ENCODE measurements at places on chromosomes 3 and 15.

- no peak for DNase-seq
Measured at GRCh38 chr15:99365242-99365641, 114.0 kb downstream of the LRRC28 start.

GRCh38 chr3:58325525-58325992, 7.1 kb upstream of the PXK start:
- DNase-seq: no peak

DNA sequence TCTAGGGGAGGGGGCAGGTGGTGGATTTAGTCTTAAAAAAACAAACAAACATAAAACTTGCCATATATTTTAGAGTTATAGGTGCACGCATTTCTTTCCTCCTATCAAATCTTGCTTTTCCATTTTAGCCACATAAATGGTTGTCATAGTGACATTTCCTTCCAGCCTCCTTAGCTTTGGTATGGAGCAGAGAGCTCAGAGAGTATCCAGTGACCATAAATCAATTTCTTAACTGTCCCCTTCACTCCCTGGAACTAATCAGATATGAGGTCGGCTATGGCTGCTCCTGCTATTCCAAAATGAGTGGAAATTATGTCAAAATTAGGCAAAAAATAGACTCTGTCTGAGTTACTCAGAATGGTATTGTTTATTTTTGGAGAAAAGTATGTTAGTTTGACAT, 164.5 kb downstream of the EBLN2 start:
- DNase-seq: no peak

DNA sequence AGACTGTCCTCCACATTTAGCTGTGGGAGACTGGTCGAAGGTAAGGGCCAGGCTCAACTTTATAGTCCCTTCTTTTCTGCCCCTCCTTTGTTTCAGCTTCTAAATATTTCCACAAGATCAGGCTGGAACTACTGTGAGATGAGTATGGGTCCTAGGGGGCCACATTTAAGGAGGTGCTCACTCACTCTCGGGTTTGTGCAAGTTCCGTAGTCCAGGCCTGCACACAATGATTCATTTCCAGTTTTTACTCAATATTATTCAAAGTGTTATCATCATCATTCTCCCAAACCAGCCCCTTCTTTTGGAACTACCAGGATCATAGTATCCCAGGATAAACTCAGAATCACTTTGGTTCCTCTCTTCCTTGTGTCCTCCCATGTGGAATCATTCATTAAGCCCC, 289.1 kb downstream of the ADAMTSL3 start:
- DNase-seq: no peak

DNA sequence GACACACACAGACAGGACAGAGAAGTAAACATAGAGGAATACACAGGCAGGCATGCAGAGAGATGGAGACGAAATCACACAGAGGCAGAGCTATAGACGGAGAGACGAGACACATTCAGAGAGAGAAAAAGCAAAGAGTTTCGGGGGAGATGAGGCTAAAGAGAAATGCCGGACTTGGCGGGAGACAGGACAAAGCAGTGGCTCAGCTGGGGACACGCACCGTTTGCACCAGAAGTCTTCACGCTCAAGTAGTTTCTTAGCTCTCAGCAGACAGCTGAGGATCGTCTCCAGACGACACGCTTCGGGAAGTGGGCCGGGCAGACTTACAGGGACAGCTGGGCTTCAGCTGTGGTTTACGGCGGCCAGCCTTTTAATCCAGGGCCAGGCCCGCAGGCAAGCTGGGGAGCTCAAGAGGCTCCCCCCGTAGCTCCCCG, 56.2 kb upstream of the DLG1 start:
- DNase-seq: no peak

DNA sequence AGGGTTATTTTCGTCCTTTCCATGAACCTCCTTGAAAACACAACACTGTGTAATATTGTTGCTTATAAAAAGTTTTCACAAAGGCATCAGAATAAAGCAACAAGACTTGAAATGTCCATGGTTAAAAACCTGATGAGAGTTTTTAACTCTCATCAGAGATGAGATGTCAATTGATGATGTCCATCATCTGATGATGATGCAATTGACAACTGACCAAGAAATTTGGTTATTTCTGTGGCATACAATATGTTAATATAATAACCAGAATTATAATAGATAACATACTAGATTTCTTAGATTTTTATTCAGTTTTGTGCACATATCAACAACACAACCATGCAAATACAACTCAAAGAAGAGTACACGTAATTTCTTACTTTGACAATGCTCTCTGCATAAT, 15.5 kb upstream of the FNDC3B start:
- DNase-seq: no peak

DNA sequence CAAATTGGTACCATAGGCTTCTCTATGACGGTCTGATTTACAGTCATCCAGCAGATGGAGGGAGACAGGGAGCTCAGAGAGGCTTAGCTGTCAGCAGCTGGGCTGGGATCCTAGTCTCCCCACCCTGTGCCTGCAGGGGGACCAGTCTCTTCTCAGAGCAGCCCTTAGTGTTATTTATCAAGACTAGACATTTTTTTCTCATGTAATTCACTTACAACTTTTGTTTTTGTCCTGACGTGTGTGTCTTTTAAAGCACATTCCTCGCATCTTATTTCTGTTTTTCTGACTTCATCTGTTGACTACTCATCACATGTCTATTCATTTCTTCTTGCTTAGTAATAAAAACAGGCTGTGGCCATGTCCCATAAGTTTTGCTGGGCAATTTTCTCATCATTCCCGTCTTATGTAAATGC, 116.1 kb downstream of the KLF13 start:
- no peak for DNase-seq

GRCh38 chr3:183252973-183253527, at the start of gene B3GNT5:
Gene B3GNT5, plus strand, starts transcription at chr3:183253253. Its CDS starts 16,546 bp downstream, at chr3:183269799.
- no peak for DNase-seq

Measured in left renal pelvis (tissue), 4 donors.